ENCODE measurements at places on chromosomes 5 and 9. TPM values are rescaled to one million over a fixed set of nuclear protein-coding genes. Genes with fewer than 3 reads are reported as not detected.

DNA sequence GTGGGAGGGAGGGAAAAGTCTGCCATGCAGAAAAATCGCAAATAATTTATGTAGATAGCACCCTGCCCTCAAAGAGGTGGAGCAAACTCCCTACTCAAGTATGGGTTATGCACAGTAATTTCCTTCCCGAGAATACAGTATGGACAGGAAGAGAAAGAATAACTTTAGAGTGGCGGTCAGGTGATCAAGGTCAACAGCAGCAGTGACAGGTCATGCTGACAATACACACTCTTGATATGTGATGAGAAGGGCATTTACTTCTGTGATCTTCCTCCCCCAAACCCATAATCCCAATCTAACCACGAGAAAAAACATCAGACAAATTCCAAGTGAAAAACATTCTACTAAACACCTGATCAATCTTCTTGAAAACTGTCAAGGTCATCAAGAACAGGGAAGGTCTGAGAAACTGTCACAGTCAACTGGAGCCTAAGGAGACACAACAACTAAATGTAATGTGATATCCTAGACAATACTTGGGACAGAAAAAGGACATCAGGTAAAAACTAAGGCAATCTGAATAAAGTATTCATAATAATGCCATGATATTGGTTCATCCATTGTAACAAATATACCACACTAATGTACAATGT, 11.7 kb downstream of the BICD2 start:
- DNase-seq, result no peak

- DNase-seq, result no peak
These were observed 3.2 kb downstream of the WHRN start for GRCh38 chr9:114501796-114502682.

DNA sequence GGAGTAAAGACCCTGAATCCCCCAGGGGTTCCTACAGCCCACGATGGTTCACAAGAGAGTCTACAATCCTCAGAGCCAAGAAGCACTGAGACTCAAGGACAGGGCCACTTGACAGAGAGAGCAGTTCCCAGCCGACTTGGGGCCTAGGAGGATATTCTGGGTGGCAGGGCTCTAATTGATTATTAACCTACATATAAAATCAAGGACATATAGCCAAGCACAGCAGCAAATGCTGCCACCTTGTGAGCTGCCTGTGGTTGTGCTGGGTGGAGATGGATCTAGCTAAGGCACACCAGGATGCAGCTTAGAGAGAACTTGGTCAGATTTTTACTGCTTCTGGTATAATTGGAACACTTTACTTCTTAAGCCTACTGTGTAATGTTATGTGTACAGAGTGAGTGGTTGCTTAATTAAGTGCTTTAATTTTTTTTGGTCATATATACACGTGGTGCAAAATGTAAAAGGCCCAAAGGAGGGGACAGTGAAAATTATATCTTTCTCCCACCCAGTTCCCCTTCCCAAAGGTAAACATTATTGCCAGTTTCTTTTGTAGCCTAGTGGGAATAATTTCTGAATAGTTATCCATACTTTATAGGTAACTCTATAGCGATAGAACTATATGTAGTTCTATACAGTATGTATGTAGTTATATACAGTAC, 78.8 kb downstream of the F2RL2 start:
- DNase-seq, result no peak

DNA sequence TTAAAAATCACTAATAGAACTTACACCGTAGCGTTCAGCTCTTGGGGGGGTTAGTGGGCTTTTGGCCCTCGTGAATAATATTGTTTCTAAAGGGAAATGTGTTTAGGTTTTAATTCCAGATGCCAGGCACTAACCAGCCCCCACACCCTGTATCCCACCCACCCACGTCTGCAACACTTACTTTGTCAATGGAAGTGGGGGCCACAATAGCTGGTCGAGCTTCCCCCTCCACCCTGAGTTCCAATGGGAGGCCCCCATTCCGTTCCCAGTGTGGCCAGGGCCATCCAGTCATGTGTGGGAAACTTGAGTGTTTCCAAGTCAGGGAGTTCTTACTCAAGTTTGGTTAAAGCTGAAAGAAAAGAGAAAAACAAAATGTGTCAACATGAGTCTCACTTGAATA, 271.4 kb downstream of the ENC1 start:
- no peak for DNase-seq

GRCh38 chr5:55711507-55712022, 559 bp downstream of the SLC38A9 start:
- DNase-seq, result no peak

- no peak for DNase-seq
These were observed 395.1 kb downstream of the CETN3 start for GRCh38 chr5:90014420-90014819.

DNA sequence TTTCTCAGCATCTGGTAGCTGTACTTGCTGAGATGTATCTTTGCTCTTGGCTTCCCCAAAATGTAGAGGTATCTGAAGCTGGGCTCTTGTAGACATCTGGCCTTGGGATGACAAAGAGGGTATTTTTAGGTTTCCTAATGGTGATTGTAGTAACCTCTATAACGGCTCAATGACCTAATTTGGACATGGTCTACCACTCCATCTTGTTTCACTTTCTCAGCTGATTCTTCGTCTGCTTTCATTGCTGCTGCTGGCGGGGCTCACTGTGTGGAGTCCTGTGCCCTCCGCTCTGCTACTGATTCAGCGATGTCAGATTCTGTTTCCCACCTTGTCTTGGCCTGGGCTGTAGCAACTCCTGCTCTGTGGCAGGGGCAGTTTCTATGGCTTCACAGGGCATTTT, 12.7 kb upstream of the MARCHF11 start:
- no peak for DNase-seq

- no peak for DNase-seq
These were observed 41.3 kb upstream of the CDK20 start for GRCh38 chr9:88015606-88016005.

GRCh38 chr9:105651806-105652205, 10.5 kb upstream of the TAL2 start:
- no peak for DNase-seq

- no peak for DNase-seq
These were observed 12.4 kb upstream of the SUB1 start for GRCh38 chr5:32572778-32573480.

- DNase-seq, result no peak
These were observed 226.6 kb downstream of the CD180 start for GRCh38 chr5:66969963-66970362.

- DNase-seq, result no peak
These were observed 17.6 kb downstream of the TSTD2 start for GRCh38 chr9:97615439-97616072.

DNA sequence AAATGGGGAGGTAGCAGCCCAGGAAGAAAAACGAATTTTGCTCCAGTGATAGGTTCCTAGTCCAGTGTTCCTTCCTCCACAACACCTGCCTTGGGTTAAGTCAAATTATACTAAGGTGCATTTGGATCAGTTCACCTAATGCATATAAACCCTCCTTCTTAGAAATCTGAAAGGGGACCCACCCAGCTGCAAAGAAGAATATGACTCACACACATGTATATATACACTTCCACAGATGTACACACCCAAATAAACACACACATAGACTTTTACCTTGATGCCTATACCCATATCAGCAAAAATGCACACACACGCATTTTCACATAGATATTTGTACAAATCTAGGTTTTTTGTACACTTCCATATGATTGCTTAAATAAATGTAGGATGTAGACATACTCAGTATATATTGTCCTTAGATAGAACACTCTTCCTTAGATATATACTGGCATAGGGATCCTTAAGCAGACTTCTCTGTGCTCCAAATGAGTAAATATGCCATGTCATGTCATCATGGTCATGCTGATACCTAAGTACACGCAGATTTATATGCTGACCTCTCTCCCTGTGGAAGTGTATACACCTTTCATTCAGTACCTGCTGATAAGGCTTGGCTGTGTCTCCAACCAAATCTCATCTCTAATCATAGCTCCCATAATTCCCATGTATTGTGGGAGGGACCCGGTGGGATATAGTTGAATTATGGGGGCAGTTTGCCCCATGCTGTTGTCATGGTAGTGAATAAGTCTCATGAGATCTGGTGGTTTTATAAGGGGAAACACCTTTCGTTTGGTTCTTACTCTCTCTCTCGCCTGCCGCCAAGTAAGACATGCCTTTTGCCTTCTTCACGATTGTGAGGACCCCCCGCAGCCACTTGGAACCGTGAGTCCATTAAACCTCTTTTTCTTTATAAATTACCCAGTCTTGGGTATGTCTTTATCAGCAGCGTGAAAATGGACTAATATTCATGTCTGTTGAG, 10.2 kb downstream of the ADRB2 start:
- DNase-seq, result no peak

DNA sequence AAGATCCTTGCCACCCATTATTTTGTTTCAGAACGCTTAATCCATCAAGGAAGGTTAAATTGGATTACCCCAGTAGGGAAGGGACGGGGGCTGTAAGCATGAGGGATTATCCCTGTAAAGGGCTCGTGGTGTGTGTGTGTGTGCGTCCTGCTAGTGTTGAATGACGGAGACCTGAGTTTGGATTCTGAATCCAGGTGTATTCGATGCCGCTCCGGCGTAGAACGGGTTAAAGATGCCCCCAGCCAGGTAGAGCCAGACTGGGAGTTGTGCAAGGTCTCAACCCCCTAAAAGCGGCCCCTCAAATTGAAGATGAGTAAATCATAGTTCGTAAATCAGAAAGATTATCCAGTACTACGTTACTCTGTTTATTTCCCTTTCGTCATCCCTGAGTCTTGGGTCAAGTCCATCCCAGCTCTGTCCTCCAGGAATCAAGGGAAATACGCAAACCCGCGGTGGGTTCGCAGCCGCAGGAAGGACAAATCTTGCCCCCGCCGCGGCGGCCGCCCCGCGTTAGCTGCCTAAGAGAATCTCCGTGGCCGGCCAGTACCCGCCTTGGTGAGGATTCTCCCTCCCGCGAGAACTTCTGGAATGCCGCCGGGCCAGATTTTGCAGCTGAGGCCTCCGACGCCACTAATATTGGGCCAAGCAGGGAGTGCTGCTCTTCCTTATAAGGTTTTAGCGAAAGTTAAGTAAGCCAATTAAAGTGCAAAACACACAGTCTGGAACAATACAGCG, 586 bp upstream of the MTAP start:
- DNase-seq, result peak; percentile 90

DNA sequence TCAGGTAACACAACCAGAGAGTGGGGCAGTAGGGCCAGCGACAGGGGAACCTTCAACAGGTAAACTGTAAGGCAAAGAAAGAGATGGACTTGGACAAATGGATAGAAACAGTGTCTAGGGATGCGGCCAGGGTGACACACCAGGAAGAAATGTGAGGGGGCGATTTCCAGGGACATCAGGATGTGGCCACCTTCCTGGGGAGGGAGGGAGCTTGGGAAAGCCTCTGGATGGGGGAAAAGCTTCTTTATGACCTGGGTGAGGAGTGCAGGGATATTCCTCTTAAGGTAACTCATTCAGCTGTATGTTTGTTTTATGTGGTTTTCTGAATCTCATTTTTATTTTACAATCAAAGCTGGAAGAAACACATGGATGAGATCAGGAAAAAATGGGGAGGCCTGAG, 11.9 kb upstream of the NXNL2 start:
- DNase-seq, result no peak

- DNase-seq, result no peak
These were observed 3.2 kb downstream of the SNX30 start for GRCh38 chr9:112753725-112754124.

- DNase-seq, result no peak
These were observed 64.1 kb upstream of the FCN1 start for GRCh38 chr9:134981829-134982228.

DNA sequence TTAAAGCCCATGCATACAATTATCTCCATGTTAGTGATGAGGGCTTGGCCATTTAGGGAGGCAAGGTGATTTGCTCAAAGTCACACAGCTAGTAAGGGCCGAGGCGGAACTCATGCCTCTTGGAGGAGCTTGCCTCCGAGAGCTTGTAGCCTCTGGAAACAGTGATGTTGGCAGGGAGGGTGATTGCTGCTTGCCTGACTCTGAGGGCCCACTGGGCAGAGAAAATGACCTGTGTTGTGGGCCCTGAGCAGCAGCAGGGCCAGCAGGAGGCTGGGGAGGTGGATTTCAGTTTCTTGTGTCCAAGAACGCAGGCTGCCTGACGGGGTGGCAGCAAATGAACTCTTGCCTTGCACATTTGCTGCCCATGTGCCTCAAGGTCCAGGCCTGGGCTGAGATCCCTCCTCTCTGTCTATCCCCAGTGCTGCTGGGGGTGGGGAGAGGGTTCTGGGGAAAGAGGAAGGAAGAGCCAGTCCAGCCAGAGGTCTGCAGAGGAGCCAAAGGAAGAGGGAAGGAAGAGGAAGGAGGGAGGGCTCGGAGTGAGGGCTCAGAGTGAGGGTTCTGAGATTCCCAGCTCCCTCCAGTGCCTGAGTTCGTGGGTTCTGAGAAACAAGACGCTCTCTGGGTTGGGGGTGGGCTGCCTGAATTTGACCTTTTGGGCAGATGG, 16.2 kb upstream of the PTGS1 start:
- no peak for DNase-seq

GRCh38 chr5:14663734-14664269, 716 bp upstream of the OTULIN start:
- peak; percentile 31 for DNase-seq

GRCh38 chr9:115134941-115135340, 17.0 kb upstream of the TNC start:
- DNase-seq, result no peak

GRCh38 chr9:98967257-98967656, 23.6 kb downstream of the COL15A1 start:
- DNase-seq, result no peak

- no peak for DNase-seq
These were observed 23.7 kb downstream of the RFK start for GRCh38 chr9:76370396-76371023.

DNA sequence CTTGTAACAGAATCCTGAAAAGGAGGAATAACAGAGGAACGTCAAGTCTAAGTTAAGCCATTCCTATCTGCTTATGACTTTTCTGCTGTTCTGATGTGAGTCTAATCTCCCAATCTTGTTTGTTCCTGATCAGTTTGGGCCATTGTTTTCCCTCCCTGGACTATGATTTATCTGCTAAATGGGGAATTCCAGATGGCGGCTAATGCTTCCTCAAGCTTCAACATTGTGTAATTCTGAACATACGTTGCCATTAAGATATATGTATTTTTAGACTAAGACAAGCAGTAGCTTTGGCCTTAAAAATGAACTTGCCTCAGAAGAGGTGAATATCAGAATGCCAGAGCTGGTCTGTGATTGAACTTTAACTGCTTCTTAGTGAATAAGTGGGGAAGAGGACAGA, 142.7 kb downstream of the PRKACG start:
- no peak for DNase-seq

DNA sequence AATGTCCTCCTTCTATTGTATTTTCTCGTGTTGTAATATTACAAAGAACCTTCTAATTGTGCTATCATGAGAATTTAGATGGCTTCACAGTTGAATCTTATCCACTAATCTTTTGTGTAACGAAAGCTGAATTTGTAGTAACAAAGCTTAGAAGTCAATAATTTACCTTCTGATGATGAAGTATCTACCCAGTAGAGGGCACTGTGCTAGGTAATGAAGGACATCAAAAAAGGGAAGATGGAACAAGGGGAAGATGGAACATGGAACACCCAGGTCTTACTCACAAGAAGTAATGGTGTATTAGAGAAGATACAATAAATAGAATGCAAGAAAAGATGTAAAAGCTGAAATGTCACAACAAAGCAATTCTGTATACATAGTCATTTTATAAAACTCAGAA, 131.0 kb upstream of the CCNG1 start:
- DNase-seq, result no peak

The GPR151 gene
- total RNA-seq, result not detected

The CCL19 gene
- total RNA-seq, result 5.7 TPM

The KCNV2 gene
- total RNA-seq, result not detected

The GPBP1 gene
- 59.1 TPM for total RNA-seq

The OTP gene
- not detected for total RNA-seq

The WDR38 gene
- total RNA-seq, result not detected

The ATP6V1G1 gene
- 98.9 TPM for total RNA-seq

The LRRTM2 gene
- 0.31 TPM for total RNA-seq

The GARIN3 gene
- not detected for total RNA-seq

The ITK gene
- total RNA-seq, result 0.91 TPM

The INSYN2B gene
- total RNA-seq, result 0.57 TPM
